GM03348 (cell line): ENCODE measurements at places on chromosomes 4 and X.
A peak's percentile ranks its signal among the peaks of the same experiment; 100 is the strongest.

- no peak for DNase-seq
Measured at GRCh38 chrX:40202456-40202855, 104.7 kb upstream of the BCOR start.

DNA sequence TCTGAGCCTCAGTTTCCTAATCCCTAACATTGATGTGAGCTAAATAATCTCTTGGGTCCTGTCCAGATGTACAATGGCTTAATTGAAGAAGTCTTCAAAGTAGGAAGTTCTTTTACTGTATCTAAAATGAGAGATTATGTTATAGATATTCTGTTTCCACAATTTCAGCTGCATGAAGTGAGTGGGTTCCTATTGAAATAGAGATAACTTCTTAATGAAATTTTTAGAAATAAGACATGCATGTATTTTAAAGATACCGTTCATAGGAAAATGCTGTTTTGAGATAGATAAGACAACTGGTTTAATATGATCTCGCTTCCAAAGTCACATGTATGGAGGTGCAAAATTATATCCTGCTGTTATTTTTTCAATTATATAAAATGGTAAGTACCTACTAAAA, 71.9 kb downstream of the CLDN22 start:
- no peak for DNase-seq

DNA sequence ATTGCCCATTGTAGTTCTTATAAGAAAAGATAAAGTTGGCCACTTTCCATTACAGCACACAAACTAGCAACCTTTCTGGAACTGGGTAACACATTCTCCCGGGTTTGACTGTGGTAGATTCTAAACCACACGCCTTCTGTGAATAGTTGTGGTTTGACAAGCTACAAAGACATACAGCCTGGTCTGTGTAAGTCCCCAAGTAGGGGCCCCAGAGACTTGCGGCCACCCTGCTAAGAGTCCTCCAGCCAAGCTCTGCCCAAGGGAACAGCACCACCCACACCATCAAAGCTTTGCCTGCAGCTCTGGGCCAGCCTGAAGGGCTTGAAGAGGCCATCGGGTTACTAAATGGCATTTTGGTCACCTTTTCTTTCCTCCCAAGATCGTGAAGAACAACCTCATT, 203.4 kb downstream of the MAML3 start:
- DNase-seq: peak; percentile 42

GRCh38 chr4:48042979-48043461, 26.4 kb downstream of the NIPAL1 start:
- no peak for DNase-seq
